ENCODE measurements at places on chromosomes 5 and 9.
A peak's percentile ranks its signal among the peaks of the same experiment; 100 is the strongest.

GRCh38 chr5:170773024-170773985 lies 10.2 kb upstream of the GABRP start:
- no peak for DNase-seq

DNA sequence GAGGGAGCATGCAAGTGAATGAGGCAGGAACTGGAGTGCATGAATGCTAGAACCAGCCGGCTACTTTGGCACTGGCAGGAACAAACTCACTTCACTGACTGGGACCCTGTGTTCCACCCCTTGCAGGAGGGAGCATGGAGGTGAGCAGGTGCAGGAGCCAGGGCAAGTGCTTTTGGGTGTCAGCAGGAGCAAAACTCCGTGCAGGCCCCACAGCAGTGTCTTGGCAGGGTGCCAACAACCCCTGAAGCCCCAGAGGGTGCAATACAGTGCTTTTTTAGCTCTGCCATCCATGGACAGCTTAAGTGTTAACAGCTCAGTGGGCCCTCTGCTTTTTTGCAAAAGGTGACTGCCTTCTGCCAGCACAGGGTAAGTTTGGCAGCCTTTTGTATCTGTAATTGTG lies 245.8 kb upstream of the PCSK5 start:
- DNase-seq: no peak

- DNase-seq: no peak
Measured at GRCh38 chr9:131312246-131312645, 22.7 kb downstream of the PLPP7 start.

GRCh38 chr5:92927291-92927778 lies 653.7 kb downstream of the NR2F1-AS1 start:
- DNase-seq: no peak

GRCh38 chr5:32520356-32520755 lies 65.0 kb upstream of the SUB1 start:
- no peak for DNase-seq

- no peak for DNase-seq
Measured at GRCh38 chr9:1473956-1474634, 423.9 kb downstream of the DMRT2 start.

DNA sequence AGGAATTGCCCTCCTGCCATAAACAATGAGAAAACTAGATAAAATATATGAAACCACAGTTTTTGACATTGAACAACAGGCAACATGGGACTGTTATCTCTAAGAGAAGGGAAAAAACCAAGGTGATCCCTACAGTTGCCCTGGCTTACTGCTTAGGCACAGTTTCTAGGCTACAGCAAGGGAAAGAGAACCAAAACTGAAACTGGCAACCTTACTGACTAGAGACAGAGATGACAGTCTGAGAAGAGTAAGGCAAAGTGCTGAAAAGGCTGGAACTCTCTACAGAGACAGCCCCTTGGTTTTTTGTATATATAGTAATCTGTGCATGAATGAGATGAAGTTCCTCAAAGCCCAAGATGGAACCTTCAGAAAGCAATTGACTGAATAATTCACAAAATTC lies 36.2 kb upstream of the REEP2 start:
- no peak for DNase-seq

DNA sequence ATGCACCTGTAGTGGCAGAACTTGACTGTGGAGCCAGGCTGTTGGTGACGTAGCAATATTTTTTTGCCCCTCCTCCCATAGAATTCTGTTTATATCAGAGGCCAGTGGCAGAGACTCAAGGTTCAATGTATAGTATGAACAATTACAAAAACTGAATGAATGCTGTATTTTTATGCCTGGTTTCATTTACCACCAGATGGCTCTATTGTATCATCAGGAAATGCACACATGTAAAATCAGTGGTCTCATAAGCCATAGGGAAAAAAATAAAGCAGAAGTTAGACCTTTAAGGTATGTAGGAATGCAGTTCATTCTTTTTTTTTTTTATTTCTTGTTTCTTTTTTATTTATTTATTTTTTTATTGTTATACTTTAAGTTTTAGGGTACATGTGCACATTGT lies 43.6 kb downstream of the CCDC192 start:
- no peak for DNase-seq

DNA sequence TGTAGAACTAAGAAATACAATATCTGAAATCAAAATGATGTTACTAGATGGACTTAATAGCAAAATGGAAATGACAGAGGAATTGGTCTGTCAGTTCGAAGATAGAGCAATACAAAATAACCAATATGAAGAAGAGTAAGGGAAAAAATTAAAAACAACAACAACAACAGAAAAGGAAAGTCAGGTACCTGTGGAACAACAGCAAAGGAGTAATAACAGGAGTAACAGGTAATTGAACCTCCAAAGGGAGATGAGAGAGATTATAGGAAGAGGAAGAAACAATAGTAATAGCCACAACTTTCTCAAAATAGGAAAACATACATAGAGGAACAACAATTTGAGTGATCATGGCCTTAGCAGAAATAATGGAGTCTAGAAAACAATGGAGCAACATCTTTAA lies 13.7 kb downstream of the POLK start:
- DNase-seq: no peak

DNA sequence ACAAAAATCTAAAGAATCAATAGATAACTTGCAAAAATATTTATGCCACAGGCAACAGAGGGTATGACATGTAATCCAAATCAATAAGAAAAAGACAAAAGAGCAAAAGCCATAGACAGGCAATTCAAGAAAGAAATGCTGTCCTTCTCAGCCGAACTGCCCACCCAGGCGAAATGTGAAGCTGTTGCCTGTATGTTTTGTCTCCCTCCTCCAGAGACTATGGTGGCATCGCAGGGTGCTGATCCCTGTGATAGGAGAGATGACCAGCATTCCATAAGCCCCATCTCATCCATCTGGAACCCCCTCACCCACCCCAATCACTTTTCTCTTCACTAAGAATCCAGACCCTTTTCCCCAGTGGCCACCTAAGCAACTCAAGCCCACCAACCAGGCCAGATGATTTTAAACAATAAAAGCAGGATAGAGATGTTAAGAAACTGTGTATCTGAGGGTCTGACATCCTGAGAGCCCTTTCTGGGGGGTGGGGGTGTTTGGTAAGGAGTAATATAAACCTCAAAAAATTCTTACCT lies 5.3 kb upstream of the ACSL6 start:
- no peak for DNase-seq

GRCh38 chr5:33994845-33995244 lies 10.4 kb upstream of the SLC45A2 start:
- no peak for DNase-seq

GRCh38 chr5:111942661-111943401 lies 185.8 kb upstream of the NREP start:
- no peak for DNase-seq

DNA sequence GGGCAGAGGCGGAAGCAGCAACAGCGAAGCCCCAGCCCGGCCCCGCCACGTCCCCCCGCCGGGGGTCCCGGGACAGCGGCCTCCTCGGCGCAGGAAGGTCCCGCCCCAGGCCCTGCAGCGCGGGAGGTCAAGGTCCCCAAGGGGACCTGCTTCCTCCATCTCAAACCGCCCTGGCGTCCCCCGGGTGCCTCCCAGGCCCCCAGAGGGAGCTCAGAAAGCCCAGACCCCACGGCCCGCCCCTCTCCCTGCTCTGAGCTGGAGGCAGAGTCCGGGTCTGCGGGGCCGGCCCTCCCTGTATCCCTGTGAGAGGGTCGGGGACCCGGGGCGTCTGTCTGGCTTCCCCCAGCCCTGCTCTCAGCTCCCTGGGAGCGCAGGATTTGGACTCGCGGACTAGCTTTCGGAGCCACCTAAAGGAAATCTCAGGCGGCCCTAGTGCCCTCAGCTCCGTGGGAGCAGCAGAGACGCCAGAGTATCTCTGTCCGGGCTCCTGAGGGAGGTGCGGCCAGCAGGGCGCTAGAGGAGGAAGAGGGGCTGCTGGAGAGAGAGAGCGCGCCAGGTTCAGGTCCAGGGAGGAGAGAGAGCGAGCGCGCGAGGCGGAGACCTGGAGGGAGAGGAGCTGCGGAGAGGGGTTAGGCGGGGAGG lies 30.7 kb downstream of the EXOC3 start:
- peak; percentile 15 for DNase-seq

- no peak for DNase-seq
Measured at GRCh38 chr5:65072850-65073249, 304.1 kb downstream of the CWC27 start.

DNA sequence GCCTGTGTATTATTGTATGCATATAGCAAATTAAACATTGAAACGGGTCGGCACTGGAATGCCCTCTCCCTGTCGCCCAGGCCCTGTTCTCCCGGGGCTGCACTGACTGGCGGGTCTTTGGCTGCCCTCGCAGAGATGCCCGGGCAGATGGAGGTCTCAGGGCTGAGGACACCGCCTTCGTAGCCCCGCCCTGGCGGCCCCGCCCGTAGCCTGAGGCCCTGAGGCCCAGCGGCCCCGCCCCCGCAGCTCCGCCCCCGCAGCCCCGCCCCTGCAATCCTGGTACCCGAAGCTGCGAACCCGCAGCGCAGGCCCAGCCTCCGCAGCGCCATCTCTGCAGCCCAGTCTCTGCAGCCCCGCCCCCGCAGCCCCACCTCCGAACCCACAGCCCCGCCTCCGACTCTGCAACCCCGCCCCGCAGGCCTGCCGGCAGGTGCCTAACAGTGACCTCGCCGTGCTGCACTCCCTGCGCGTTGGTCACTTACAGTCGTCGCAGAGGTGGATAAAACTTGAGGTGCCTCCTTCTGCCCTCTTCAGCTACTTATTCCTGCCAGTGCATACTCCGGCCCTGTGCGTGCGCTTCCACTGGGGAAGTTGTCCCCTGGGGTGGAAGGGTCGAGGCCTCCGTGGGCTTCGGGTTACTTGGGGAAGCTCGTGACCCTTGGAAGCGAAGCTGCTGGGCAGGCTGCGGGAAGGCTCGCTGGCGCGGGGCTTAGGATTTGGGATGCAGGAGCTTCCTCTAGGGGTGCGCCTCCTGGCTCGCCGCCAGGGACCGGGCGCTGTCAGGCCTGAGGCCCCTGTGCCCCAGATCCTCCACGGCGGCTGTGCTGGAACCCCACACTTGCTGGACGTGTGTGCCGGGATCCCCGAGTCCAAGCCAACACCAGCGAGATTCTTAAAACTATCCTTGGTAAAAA lies 72.3 kb downstream of the ICE1 start:
- DNase-seq: peak; percentile 87

GRCh38 chr9:95130484-95130883 lies 187.0 kb downstream of the FANCC start:
- DNase-seq: no peak

GRCh38 chr5:115419846-115420585 lies 123.6 kb upstream of the CCDC112 start:
- DNase-seq: no peak

- no peak for DNase-seq
Measured at GRCh38 chr5:35138232-35138631, 90.5 kb upstream of the AGXT2 start.

All from CD4-positive, alpha-beta T cell treated with Interleukin-2 at 100 ng/mL for 4 hours (primary cell).